ENCODE measurements at places on chromosomes 1 and 21.

- DNase-seq = no peak
These were observed 68.2 kb downstream of the DMRTB1 start for GRCh38 chr1:53527368-53527767.

GRCh38 chr21:41740604-41741252, 26.1 kb downstream of the RIPK4 start:
- no peak for DNase-seq

DNA sequence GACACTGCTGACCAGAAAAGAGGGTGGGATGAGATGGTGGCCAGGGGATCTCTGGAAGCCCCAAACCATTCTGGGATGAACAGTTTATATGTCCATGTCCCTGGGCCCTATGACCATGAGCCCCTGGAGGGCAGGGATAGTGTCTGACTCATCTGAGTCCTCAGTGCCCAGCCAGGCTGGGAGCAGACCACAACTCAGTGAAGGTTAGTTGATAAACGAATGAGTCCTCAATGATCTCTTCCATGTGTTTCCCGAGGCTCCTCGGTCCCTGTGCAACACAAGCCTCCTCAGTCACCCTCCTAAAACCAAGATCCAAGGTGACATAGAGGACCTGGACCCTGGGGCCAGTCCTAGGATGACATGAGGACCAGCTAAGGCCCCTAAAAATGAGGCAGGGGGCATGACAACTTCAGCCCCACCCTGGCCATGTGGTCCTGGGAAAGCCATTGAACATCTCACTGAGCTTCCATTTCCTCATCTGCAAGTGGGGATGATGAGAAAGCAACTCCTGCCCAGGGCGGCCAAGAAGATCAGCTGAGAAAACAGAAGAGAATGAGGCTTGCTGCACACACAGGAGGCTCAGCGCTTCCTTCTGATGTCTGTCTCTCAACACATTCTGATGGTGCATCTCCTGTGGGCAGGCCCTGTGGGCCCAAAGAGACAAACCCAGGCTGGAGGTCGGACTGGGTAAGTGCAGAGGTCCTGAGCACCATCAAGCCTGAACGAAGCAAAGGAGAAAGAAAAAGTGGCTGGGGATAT, 86.3 kb downstream of the GLIS1 start:
- DNase-seq = no peak

- DNase-seq = no peak
These were observed 52.0 kb upstream of the TINAGL1 start for GRCh38 chr1:31524186-31524901.

DNA sequence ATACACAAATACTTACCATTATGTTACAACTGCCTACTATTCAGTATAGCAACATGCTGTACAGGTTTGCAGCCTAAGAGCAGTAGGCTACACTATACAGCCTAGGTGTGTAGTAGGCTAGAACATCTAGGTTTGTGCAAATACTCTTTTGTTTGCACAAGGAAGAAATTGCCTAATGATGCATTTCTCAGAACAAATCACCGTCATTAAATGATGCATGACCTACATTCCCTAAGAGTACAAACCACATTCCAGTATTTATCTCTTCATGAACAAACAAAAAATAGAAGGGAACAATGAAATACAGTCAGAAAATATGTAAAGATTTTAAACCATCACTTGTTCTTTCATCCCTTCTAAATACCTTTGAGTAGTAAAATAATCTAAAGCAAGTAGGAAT, 109.7 kb upstream of the HP1BP3 start:
- no peak for DNase-seq
